ENCODE measurements at places on chromosomes 1 and 21.

DNA sequence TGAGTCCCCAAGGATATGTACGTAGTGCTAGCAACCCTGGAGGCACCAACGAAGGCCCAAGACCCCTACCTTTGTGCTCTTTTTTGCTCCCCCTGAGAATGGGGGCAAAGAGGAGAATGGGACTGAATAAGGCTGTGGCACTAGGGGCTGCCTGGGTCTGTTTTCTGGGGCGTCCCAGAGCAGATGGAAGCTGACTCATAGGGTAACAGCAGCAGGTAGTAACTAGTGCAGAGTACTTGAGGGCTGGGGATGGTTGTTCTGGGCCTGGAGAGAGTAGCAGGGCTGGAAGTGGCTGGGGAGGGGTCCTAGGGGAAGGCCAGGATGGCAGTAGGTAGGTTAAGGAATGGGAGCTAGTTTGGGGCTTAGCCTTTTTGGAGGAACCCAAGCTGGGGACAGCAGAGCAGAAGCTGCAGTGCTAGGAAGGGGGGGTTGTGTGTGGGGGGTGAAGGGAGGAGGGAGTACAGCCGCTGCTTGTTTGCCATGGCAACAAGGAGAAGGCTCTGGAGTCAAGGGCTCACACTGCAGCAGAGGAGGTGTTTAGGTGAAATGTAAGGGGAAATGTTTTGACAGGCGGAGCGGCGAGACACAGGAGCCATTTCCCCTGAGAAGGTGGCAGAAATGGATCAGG, 1.8 kb downstream of the NCDN start:
- DNase-seq, result no peak

DNA sequence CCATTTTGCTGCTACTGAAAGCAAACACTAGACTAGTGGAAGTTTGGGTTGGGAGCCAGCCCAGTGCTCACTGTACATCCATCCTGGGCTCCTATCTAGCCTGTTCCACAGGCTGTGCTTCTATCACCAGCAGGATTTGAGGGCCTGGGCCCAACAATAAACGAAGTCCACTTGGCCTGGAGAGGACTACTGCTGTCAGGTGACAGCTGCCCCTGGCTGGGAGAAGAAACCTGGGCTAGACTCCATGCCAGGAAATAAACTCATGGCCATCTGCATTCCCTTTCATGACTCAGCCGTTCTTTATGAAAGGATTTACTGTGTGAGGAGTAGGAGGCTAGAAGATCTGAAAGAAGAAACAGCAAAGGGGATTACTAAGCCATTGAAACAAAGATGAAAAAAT, 35.5 kb downstream of the COLGALT2 start:
- no peak for DNase-seq

DNA sequence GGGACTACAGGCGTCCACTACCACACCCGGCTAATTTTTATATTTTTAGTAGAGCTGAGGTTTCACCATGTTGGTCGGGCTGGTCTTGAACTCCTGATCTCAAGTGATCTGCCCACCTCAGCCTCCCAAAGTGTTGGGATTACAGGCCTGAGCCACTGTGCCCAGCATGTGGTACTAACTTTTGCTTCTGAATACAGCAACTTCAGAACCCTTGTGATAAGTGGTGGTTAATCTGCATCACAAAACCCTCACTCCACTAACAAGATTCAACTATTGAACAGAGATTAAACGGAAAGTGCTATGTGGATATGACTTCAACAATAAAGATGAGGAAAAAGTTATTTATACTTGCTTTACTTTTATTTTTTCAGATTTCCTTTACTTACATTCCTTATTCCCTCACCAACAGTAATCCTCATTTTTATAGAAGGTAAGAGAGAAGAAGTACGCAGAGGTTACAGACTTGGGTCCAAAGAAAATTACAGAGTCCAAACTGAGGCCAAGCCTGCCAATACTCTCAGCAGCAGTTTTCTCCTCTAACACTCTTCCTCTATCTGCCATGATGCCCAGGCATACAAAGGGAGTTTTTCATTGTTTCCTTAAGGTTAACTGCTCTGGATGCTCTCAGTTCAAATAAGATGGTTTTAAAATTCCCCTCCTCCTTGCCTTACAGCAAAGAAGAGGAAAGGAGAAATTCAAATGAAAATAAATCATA, 44.3 kb downstream of the SLC16A1 start:
- no peak for DNase-seq

DNA sequence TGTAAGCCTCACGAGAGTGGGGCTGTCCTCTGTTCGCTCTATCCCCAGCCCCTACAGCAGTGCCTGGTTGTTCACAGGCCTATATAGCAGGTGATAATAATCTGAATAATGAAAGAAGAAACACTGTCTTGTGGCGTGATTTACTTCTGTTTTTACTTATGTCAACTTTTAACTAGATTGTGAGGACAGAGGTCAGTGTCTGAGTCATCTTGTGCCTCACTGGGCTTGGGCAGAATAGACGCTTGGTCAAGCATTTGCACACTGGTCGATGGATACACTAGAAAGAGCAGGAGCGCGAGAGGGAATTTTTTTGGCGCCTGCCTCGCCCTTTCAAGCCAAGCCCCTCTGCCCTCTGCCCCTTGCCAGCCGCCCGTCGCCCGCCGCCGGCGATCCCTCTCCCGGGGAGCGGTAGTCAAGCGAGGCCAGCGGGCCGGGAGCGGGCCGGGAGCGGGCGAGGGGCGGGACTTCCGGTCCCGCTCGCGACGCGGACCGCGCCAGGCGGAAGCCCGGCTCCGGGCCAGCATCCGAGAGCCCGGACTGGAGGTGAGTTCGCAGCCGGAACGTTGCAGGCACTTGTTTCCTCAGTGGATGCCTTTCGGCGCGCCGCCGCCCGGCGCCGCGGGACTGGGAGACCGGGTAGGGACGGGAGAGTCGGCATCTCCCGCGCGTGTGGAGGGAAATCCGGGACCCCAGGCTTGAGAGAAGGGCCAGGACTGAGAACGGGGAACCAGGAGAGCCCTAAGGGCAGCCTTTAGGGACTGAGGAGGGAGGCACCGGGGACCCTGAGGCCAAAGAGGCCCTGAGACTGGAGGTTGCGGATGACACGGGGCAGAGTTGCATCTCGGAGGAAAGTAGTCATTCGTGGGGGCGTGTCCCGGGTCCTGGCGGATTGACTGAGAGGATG, at the start of gene DISP1:
Gene DISP1 (plus strand): TSS at position 504 of the 904 bp plus-strand sequence. CDS start 127,785 bp downstream, outside the sequence.
- DNase-seq, result peak; percentile 60

- no peak for DNase-seq
Measured at GRCh38 chr1:83029916-83030315, 969.0 kb downstream of the TTLL7 start.

GRCh38 chr1:14915356-14916054, 238.0 kb upstream of the TMEM51 start:
- no peak for DNase-seq

DNA sequence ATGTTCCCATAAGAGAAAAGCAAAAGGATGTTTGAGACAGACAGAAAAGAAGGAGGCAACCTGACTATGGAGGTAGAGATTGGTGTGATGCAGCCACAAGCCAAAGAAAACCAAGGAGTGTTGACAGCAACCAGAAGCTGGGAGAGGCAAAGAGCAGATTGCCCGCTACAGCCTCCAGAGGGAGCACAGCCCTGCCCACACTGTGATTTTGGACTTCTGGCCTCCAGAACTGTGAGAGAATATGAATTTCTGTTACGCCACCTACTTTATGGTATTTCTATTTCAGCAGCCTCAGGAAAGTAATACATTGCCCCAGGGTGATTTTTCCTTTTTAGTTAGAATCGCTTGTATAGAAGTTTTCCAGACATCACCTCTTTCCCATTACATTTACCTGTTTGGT, 28.4 kb downstream of the SLAMF6 start:
- no peak for DNase-seq

GRCh38 chr1:192927496-192927895, 118.7 kb downstream of the RGS2 start:
- no peak for DNase-seq

GRCh38 chr1:35533586-35533985, 23.6 kb downstream of the KIAA0319L start:
- DNase-seq, result no peak

DNA sequence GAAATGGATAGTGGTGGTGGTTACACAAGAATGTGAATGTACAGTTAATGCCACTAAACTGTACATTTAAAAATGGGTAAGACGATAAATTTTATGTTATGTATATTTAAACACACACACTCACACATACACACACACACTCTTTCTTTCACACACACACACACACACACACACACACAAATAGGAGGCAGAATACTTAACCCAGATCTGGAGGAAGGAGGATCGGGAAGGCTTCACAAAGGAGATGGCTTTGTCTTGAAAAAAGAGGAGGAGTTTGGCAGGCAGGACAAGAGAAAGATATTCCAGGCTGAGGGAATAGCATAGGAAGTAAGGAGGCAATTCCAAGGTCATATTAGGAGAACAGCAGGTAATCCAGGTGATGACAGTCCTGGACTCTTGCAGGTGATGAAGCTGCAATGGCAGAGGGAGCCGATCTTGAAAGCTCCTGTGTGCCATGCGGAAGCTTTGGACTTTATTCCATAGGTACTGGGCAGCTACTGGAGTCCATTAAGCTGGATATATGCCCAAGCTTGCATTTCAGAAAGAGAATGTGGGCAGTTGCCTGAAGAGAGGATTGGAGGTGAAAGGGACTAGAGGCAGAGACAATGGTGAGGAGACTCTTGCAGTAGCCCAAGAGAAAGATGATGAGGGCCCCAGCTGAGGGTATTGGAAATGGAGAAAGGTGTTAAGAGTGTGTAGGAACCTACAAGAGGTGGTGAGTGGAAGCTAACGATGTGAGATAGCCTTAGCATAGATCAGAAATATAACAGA, 15.4 kb upstream of the LYST start:
- no peak for DNase-seq

GRCh38 chr1:206829875-206830274, 35.5 kb upstream of the IL20 start:
- DNase-seq, result no peak
